ENCODE measurements at places on chromosomes 2 and 18.

GRCh38 chr18:80234398-80234797 lies 12.9 kb downstream of the PARD6G start:
- no peaks in the 10 kb centered on the region for H3K27me3 ChIP-seq
- no peak overlapping the region for H3K27ac ChIP-seq
- no peak overlapping the region for H3K4me3 ChIP-seq
- no peak for DNase-seq

GRCh38 chr2:16060936-16061338 lies 120.6 kb downstream of the MYCN start:
- H3K27me3 ChIP-seq, result no peaks in the 10 kb centered on the region
- H3K4me3 ChIP-seq, result no peak overlapping the region
- H3K4me1 ChIP-seq, result peaks cover 6% of the 10 kb centered on the region
- H3K36me3 ChIP-seq, result no peaks in the 10 kb centered on the region

DNA sequence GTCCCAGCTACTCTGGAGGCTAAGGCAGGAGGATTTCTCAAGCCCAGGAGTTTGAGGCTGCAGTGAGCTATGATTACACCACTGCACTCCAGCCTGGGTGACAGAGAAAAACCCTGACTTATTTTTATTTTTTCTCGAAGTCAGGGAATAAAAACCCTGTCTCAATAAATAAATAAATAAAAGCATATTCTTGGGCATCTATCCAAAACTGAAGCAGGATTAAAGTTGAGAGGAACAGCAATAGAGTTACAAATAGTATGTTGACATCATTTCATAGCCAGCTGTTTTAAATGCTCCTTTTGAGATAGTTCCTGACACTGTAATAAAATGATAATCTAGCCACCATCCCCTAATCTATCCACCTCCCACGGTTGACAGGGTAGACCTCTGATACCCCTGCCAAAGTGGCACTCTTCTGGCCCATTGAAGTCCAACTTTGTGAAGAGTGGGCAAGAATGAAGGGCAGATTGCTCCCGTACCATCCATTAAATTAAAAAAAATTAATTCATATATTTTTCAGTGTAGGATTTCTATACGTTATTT lies 42.3 kb upstream of the LPIN2 start:
- no peak for DNase-seq
- no peaks in the 10 kb centered on the region for H3K27me3 ChIP-seq
- no peak overlapping the region for H3K4me3 ChIP-seq
- no peak overlapping the region for H3K27ac ChIP-seq
- H3K4me1 ChIP-seq, result peaks cover 29% of the 10 kb centered on the region

DNA sequence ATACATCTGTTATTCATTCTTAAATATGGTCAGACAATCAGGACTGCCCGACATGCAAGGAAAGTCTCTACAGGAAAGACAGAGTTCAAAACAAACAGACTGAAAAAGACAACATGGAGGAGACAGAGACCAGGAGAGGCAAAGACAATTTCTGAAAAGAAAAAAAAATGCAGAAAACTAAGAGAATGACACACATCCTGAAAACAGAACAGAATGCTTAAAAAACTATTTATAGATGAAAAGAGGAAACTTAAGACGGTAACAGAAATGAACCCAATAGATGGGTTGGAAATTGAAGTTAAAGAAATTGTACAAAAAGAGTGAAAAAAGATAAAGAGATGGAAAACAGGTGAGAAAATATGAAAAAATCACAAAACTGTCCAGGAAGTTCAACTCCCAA lies 95.7 kb downstream of the BCL2 start:
- no peaks in the 10 kb centered on the region for H3K27me3 ChIP-seq
- no peaks in the 10 kb centered on the region for H3K4me1 ChIP-seq
- no peak overlapping the region for H3K27ac ChIP-seq
- no peak for DNase-seq
- H3K36me3 ChIP-seq, result no peaks in the 10 kb centered on the region

DNA sequence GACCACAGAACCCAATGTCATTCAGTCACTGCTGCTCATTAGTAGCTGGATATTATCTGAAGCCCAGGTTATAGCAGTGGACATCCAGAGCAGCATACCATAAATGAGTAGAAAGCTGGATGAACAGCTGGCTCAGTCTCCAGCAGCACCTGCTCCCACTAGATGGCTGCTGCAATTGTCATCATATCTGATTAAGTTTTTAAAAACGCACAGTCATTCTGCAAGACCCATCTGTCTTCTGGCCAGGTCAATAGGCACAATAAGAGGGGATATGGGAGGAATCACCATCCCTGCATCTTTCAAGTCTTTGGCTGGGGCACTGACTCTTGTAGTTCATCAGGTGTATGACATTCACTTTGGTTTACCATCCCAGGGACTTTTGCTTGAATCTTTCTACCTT lies 55.1 kb upstream of the XDH start:
- H3K4me3 ChIP-seq, result no peak overlapping the region
- DNase-seq, result no peak
- H3K27ac ChIP-seq, result no peak overlapping the region
- H3K4me1 ChIP-seq, result no peaks in the 10 kb centered on the region
- H3K27me3 ChIP-seq, result no peaks in the 10 kb centered on the region

DNA sequence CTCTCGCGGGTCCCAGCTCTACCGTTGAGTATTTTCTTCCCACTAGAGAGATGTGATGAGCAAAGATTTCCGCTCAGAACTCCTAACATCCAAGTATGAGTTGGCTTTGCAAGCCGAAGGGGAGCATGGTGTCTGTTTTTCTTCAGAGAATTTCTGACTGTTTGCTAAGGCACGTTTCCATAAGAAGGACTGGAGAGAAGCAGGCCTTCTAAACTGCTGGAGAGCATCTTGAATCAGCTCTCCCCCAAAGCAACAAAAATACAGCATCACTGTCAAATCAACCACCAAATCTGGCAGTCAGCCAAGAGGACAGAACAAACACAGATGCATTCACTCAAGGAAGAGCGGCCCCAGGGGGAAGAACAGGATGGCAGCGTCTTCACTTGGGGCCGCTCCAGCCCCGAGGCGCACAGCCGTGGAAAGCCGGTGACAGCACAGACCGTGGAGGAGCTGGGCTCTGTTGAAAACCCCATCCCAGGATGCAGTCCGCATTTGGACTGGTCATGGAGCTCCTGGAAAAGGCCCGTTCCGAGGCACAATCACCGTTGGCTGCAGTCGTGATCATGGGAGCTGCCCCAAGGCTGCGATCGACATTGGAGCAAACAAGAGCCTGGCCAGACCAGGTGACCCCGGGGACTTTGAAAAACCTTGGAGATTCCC lies 101.4 kb downstream of the NFATC1 start:
- H3K27ac ChIP-seq, result peak overlapping the region; percentile 71
- no peak overlapping the region for H3K4me3 ChIP-seq
- H3K4me1 ChIP-seq, result peaks cover 5% of the 10 kb centered on the region

- no peak overlapping the region for H3K27ac ChIP-seq
- H3K4me1 ChIP-seq, result no peaks in the 10 kb centered on the region
- no peak overlapping the region for H3K4me3 ChIP-seq
- H3K27me3 ChIP-seq, result no peaks in the 10 kb centered on the region
- no peak for DNase-seq
- no peaks in the 10 kb centered on the region for H3K36me3 ChIP-seq
Observed at GRCh38 chr2:132515010-132515409, 98.4 kb downstream of the GPR39 start.

DNA sequence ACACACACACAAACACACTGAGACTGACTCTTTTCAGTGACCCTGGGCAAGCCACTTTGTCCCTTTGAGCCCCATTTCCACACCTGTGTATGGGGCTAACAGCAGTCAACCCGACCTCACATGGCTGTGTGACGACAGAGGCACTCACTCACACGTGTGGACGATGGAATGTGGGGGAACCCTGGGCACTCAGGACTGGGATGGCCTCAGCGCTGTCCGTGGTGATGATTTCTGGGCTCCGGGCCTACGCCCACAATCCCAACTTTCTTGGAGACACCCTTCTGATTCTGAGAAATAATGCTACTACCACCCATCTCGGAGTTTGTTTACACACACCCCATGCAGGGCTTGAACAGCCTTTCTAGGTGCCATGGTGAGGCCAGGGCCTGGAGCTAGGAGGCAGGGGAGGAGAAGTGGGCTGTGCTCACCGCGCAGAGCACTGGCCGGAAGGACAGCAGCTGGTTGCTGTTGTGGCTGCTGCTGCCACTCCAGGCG lies 1.5 kb downstream of the CRYBA2 start:
- H3K27me3 ChIP-seq, result peaks cover 95% of the 10 kb centered on the region
- H3K27ac ChIP-seq, result no peak overlapping the region
- H3K4me3 ChIP-seq, result no peak overlapping the region
- H3K4me1 ChIP-seq, result peaks cover 18% of the 10 kb centered on the region
- H3K36me3 ChIP-seq, result no peaks in the 10 kb centered on the region
- no peak for DNase-seq

- no peak overlapping the region for H3K4me3 ChIP-seq
- H3K36me3 ChIP-seq, result no peaks in the 10 kb centered on the region
- no peak overlapping the region for H3K27ac ChIP-seq
- no peaks in the 10 kb centered on the region for H3K27me3 ChIP-seq
Observed at GRCh38 chr2:28411956-28412609, 19.4 kb downstream of the FOSL2 start.

- H3K4me3 ChIP-seq, result no peak overlapping the region
- no peaks in the 10 kb centered on the region for H3K4me1 ChIP-seq
- no peak for DNase-seq
- no peak overlapping the region for H3K27ac ChIP-seq
- no peaks in the 10 kb centered on the region for H3K36me3 ChIP-seq
Observed at GRCh38 chr2:34998741-34999140, 1356.8 kb upstream of the CRIM1 start.

DNA sequence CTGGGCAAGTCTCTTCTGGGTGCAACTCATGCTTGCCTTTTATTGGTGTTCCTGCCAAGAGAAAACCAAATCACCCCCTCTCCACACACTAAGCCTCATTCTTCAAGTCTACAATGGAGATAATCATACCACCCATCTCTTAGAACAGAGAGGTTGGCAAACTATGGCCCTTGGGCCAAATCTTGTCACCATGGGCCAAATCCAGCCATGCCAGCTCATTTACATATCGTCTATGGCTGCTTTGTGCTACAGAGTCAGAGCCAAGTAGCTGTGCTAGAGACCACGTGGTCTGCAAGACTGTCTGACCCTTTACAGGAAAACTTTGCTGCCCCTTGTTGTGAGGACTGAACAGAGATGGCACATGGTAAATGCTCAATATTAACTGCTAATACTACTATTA lies 270.3 kb upstream of the PARD3B start:
- no peaks in the 10 kb centered on the region for H3K4me1 ChIP-seq
- H3K27ac ChIP-seq, result no peak overlapping the region
- no peaks in the 10 kb centered on the region for H3K36me3 ChIP-seq
- no peak for DNase-seq

DNA sequence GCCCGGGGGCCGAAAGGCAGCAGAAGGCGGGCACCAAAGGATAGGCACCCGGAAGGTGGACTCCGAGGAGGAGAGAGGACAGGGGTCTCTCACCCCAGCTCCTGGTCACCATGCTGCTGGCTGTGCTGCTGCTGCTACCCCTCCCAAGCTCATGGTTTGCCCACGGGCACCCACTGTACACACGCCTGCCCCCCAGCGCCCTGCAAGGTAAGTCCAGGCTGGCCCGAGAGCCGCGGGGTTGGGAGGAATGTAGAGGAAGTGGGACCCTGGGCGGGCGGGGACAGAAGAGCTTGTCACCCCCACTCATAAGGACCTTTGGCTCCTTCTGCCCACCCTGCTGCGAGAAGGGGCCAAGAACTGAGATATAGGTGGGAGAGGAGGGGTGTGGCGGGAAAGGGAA lies 301 bp downstream of the PRSS56 start:
- H3K27me3 ChIP-seq, result peaks cover 66% of the 10 kb centered on the region
- H3K36me3 ChIP-seq, result no peaks in the 10 kb centered on the region
- DNase-seq, result no peak
- no peak overlapping the region for H3K27ac ChIP-seq

- no peaks in the 10 kb centered on the region for H3K4me1 ChIP-seq
- H3K4me3 ChIP-seq, result no peak overlapping the region
- H3K36me3 ChIP-seq, result no peaks in the 10 kb centered on the region
- no peaks in the 10 kb centered on the region for H3K27me3 ChIP-seq
- H3K27ac ChIP-seq, result no peak overlapping the region
Observed at GRCh38 chr18:23151414-23152099, 16.3 kb downstream of the CABLES1 start.

DNA sequence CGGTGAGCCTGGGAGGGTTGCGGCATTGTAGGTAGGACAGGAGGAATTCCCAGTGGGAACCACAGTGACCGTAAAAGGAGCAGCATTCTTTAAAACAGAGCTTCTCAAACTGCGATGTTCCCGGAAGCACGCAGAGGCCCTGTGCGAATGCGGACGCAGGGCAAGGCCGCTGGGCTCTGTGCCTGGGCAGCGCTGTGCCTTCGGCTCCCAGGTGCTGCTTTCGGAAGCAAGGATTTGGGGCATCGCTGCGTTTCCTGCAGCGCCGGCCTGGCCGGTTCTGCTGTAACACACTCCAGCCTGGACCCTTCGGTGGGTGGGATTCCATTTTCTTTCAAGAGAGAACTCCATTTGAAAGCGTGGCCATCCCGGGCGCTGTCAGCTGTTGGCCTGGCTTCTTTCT lies 118.6 kb downstream of the PTGR3 start:
- no peak overlapping the region for H3K27ac ChIP-seq
- H3K4me1 ChIP-seq, result no peaks in the 10 kb centered on the region
- no peak overlapping the region for H3K4me3 ChIP-seq
- DNase-seq, result no peak

- no peak for DNase-seq
- no peaks in the 10 kb centered on the region for H3K27me3 ChIP-seq
- H3K36me3 ChIP-seq, result no peaks in the 10 kb centered on the region
Observed at GRCh38 chr2:7209757-7210555, 292.7 kb downstream of the RNF144A start.

DNA sequence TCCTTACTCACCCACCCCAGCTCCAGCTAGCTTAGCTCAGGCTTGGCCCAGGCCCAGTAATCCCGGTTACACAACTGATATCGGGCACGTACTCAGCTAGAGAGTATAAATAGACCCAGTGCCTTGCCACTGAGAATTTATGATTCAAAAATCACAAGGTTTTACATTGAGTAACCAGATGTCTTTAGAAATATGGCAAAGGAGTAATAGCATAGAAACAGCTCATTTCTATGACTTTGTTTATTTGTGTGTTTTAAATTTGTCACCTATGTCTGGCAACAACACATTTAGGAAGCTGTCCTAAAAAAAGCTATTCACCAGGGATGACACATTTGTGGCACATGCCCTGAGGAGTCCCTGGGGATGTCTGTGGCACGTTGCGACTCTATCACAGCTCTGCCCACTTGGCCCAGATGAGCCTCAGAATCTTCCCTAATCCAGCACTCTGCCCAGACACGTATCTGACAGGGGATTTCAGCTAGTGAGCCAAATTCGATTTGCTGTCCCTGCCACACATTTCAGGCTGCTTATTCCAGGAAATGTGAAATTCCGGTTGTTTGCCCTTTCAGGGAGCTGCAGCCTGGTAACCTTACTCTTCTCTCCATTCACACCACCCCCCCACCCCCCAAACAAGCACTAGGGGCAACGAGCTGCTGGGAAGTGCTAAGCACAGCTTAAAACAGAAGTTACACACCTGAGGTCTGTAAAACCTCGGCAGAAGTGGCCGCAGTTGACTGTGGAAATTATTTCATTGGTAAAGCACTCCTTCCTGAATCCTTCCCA lies 85.4 kb upstream of the ZCCHC2 start:
- peak overlapping the region; percentile 53 for H3K27ac ChIP-seq
- peak; percentile 71 for DNase-seq
- peaks cover 39% of the 10 kb centered on the region for H3K4me1 ChIP-seq
- H3K36me3 ChIP-seq, result no peaks in the 10 kb centered on the region

- no peak overlapping the region for H3K4me3 ChIP-seq
- no peak overlapping the region for H3K27ac ChIP-seq
- no peaks in the 10 kb centered on the region for H3K36me3 ChIP-seq
Observed at GRCh38 chr2:121539750-121540469, 9.2 kb downstream of the RNU4ATAC start.

Measured in transverse colon (tissue), 4 donors.